ENCODE measurements at places on chromosomes 2 and 18.
A peak's percentile ranks its signal among the peaks of the same experiment; 100 is the strongest.

DNA sequence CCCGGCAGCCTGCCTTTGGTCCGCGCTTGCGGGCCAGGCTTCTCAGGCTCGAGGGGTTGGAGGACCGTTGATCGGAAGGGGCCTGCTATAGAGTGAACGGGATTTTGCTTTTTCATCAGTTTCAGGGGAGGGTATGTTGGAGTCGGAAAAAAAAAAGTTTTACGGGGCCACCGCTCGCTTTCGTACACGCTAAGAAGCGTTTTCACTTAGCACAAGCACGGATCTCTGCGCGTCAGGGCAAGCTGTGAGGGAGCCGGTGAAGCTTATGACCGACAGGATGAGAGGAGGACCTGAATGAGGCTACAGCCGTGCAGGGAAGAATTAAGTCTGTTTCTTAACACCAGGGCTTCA, 443 bp downstream of the CPSF3 start:
- peak; percentile 52 for DNase-seq

DNA sequence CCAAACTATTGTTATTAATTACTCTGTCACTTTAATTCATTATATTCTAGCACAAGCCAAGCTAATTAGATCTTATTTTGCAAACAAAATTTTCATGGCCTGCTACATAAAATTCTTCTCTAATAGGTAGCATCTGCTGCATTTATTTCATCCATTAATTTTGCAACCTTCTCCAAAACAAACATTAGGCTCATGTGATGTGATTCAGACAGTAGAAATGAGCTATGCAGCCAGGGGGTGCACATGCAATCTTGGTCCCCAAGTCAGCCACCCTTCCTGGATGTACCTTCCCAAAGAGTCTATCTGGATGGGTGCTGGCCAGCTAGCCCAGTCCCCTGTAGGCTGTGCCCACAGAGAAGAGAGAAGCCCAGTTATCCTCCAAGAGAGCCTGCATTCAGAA, 242.1 kb upstream of the OSR1 start:
- DNase-seq: no peak

DNA sequence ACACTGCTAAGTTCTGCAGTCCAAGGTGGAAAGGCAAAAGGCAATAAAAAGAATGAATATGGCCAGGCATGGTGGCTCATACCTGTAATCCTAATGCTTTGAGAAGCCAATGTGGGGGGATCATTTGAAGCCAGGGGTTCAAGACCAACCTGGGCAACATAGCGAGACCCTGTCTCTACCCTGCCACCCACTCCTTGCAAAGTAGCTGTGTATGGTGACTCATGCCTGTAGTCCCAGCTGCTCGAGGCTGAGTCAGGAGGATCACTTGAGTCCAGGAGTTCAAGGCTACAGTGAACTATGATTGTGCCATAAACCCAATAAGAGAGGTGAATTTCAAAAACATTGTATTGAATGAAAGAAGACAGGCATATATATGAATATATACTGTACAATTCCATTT, 2.4 kb downstream of the MYL12B start:
- DNase-seq: no peak

DNA sequence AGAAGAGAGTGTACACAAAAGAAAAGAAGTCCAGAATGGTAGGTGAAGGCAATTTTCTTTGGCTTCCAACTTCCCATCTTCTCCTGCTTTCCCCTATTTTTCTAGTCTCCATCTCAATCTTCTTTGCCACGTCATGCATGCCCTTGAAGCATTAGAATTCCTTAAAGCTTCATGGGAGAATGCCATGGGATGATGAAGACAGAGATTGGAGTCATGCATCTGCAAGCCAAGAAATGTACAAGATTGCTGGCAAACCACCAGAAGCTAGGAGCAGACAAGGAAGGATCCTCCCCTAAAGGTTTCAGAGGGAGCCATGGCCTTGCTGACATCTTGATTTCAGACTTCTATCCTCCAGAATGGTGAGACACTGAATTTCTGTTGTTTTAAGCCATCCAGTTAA, 305.9 kb downstream of the HRH4 start:
- no peak for DNase-seq

All from hematopoietic multipotent progenitor cell treated with erythropoietin and hydrocortisone succinate and interleukin-3 and kit ligand, for 6 days (in vitro differentiated cells).